ENCODE measurements at places on chromosomes 11 and 22.

DNA sequence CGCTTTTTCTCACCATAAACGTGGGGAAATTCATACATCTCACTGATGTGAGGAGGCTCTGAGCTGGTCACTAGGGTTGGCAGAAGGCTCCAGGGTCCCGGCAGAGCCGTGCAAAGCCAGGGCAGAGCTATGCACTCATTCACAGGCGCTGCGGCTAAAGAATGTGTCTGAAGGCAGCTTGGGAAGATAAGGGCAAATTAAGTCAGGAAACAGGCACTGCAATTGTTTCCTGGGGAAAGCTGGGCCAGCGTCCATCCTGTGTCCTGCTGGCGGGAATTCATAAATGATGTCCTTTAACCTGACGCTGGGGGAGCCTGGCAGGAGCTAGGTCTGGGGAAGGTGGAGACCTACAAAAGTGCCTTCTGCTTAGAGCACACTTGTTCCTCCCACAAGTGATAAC, 27.6 kb downstream of the PKNOX2 start:
- no peak for DNase-seq

DNA sequence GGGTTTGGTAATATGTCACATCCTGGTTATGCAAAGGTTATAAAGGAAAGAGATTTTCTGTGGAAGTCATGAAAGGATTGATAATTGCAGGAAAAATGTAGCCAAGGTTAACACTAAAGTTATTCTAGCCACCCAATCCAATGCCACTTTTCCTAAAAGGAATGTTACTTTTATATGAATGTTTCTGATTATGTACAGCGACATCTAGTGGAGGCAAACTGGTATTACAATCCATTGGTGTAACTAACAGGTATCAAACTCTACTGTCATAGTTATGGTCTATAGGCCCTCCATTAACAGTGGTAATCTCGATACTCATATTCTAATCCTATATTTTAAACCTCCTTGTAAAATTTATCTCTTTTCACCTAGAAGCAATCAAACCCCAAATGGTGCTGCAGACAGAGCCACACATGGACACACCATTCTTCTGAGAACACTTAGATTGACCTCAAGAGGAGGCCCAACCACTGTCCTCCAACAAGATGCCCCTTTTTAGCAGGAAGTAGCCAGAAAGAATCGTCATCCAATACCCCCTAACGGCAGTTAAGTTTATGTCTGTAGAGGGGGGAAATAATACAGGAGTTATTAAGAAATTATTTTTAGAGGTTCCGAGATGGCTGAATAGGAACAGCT, 74.9 kb upstream of the RAG2 start:
- DNase-seq = peak; percentile 23

DNA sequence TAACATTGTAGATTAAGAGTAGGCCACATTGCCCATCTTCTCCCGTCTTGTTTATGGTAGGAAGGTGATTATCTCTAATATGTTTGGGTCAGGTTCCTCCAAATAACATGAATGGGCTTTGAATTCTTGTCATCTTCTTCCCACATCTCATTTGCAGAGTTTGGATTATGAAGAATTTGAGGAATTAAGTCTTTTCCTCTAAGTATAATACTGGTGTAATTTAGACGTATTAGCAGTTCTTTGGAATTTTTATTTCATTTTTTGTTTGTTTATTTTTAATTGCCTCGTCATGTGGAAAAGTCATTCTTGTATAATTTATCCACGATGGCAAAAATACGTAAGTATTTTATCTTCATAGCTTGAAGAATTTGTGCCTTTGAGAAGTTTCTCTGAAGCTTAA, 73.4 kb downstream of the ARHGEF12 start:
- DNase-seq = no peak

GRCh38 chr11:34928268-34928959, 12.0 kb downstream of the PDHX start:
- no peak for DNase-seq

- no peak for DNase-seq
Observed at GRCh38 chr11:11020747-11021149, 162.9 kb upstream of the ZBED5 start.

- DNase-seq = no peak
Observed at GRCh38 chr11:95076416-95076815, 9.7 kb downstream of the SRSF8 start.

GRCh38 chr11:17786824-17787525, 52.4 kb downstream of the KCNC1 start:
- DNase-seq = no peak

DNA sequence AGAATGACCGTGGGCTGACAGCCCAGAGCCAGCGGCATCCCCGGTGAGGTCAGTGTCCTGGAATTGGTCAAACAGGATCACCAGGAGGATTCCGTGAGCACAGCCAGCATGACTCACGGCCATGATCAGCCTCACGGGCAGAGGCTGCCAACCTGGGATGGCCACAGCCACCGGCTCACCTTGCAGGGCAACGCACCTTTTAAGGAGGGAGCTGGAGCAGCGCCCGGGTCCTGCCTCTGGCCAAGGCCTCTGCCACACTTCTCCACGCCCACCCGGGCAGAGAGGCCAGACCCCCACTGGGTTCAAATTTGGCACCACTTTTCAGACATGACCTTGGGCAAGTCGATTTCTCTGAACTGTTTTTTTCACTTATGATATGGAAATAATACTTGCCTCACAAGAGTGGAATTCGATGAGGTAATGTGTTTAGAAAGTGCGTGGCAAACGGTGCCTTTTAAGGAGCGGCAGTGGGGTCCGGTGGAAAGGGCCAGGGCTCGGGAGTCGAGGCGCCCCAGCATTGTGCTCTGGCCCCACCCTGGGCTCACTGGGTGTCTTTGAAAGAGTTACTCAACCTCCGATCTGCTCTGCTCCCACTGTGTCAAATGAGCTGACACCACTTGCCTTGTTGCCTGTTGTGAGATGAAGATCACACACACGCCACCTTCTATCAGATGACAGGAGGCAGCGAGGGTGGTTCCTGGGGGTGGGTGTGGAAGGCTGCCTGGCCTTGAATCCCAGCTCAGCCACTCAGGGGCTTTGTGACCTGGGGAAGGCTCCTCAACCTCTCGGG, 16.0 kb downstream of the TXN2 start:
- DNase-seq = no peak

GRCh38 chr22:49297286-49297870, 530.3 kb downstream of the BRD1 start:
- DNase-seq = no peak

GRCh38 chr22:36358533-36359469, 29.0 kb downstream of the MYH9 start:
- no peak for DNase-seq

DNA sequence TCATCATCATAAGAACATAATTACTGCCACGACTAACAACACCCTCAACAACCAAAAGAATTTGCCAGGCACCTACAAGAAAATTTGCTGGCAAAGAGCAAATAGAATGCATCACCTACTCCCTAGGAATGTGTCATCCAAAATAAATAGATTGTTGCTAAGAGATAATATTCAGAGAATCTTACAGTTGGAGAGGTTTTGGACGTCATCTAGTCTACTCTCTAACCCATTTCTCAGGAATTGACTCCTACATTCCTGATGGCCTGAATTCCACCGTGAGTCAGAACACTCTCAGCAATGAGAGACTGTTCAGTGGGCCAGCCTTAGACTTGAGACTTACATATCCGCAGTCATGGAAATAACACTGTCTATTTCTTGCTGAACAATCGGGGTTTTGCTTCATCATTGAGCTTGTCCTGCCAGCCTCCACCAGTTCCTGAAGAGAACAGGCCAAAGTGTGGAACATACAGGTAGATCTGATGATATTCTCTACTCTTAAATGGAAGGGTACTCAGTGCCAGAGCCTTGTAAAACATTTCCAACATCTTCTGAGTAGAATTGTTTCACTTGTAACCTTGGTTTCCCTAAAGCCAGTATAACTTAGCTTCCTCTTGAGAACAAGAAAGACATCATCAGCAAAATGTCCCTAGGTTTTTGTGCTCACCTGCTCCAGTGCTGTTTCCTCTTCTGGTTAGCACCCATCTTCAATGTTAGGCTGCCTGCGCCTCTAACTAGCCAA, 8.3 kb downstream of the KIRREL3 start:
- no peak for DNase-seq

GRCh38 chr11:78532991-78533390, 41.7 kb downstream of the NARS2 start:
- DNase-seq = no peak

GRCh38 chr11:10567446-10567845, 1.0 kb downstream of the LYVE1 start:
- no peak for DNase-seq

DNA sequence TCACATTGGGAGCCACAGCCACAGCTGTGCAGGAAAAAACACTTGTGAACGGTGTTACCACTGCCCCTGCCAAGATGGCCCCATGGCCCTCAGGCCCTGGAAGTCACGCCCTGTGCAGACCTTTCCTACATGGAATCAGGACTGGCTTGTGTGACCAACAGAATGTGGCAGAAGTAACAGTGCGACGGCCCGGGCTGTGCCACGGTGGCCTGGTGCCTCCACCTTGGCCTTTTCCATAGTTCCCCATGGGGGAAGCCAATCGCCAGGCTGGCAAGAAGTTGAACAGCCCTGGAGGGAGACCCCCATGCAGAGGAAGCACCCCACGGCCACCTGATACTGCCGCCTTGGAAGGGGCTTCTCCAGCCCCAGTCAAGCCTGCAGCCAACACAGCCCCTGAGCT, 48.0 kb downstream of the DHCR7 start:
- DNase-seq = no peak

GRCh38 chr11:88480223-88480622, 142.7 kb upstream of the CTSC start:
- DNase-seq = no peak

- no peak for DNase-seq
Observed at GRCh38 chr11:128741511-128741910, 47.6 kb downstream of the FLI1 start.

DNA sequence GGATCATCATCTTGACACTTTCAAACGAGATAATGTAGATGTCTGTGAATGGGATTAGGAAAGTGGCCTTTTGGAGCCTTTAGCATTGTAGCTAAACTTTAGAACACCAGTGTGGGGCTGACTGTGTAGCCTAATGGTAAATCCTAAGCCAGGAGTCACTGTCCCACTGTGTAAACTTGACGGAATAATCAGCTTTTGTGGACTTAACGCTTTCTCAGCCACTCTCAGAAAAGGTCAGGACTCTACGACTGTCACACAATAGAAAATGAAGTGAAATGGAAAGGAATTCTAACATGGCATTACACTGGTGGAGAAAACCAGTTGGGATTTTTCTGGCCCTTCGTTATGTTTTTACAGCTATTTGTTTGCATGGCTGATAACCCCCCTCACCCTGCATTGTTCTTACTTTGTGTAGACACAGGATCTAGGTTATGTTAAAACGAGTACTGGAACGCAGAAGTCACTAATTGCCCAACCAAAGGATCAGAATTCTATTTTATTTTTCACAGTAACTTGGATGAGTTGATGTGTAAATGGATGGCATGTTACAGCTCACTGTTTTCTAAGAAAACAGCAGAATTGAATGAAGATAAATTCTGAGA, 22.0 kb upstream of the GRAMD1B start:
- no peak for DNase-seq

DNA sequence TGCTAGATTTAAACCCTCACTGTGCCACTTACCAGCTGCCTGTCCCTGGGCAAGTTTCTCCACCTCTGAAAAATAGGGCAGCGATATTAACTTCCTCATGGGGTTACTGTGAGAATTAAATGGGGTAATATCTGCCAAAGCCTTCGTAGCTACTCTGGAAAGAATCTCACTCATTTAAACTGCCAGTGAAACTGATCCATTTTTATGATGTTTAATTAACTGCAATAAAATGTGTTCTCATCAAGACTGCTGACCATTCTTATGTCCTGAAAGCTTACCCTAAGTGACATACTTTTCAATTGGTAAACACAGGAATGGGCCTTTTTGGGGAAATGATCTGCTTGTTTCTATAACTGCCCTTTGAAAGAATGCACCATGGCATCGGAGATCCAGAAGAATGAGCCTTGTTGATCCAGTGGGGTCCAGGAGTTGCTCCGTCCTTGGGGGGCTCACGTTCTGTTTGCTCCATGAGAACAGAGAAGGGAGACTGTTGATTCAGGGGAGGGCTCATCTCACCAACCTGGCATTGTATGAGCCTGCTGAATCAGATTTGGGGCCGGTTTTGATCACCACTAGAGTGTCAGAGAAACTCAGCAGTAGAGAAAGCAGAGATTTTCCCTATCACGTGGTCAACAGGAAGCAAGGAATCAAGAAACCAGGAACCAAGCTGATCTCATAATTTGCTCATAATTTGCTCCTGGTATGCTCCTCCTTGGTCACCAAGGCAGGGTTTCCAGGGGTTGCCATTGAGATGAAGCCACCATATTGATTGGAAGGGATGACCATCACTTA, 7.0 kb upstream of the CCDC86 start:
- DNase-seq = no peak

GRCh38 chr22:20794650-20795413, 20.9 kb downstream of the SERPIND1 start:
- no peak for DNase-seq

DNA sequence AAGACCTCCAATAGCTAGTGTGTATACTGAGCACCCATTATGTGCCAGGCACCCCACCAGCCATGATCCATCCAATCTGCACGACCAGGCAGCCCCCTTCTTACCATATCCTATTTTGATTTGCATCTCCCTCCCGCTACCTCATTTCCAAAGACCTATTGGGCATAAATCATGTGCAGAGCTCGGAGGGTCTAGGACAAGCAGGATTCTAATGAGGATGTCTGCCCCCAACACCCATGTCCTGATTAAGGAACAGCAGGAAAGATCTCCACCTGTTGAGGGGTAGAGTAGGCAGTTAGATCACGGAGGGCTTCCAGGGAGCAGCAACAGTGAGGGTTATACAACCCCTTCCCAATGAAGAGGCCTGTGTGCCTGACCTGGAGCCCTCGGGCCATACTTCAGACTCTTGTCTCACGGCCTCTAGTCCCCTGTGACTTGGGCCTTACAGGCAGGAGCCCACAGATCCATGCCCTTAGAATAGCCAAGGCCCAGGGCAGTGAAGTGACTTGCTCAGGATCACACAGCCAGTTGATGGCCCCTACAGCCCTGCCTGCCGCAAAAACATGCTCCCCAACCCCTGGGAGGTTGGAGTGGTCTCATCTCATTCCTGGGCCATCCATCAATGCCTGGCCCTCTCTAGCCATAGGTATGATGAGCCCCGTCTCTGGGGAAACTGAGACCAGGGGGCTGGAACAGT, 3.5 kb downstream of the RAB3IL1 start:
- no peak for DNase-seq

GRCh38 chr11:61012737-61013215, 41.3 kb downstream of the CD6 start:
- no peak for DNase-seq

GRCh38 chr22:45262931-45263462, 21.8 kb upstream of the UPK3A start:
- no peak for DNase-seq

GRCh38 chr11:73323464-73323863, 15.4 kb downstream of the ARHGEF17 start:
- DNase-seq = no peak

Measured in hippocampal formation (tissue), 2 donors.